Natural killer cell (primary cell): ENCODE measurements at places on chromosomes 5 and 9.

GRCh38 chr5:111765613-111766571, 8.9 kb upstream of the NREP start:
- DNase-seq: no peak

DNA sequence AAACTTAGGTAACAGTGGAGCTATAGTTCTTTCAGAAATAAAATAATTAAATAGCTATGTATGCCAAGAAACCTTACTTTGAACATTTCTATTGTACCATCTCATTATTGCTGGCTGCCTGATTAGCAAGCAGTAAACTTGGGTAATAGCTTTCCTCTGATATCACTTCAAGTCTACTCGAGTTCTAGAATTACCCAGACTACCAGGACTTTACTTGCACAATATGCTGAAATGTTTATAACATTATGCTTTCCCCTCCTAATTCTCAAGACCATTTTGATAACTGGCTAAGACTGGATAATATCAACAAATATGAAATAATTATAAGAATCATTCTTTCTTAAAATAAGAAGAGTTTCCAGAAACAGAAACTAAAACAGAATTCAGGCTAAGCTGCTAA, 512.6 kb downstream of the RAB3C start:
- no peak for DNase-seq

DNA sequence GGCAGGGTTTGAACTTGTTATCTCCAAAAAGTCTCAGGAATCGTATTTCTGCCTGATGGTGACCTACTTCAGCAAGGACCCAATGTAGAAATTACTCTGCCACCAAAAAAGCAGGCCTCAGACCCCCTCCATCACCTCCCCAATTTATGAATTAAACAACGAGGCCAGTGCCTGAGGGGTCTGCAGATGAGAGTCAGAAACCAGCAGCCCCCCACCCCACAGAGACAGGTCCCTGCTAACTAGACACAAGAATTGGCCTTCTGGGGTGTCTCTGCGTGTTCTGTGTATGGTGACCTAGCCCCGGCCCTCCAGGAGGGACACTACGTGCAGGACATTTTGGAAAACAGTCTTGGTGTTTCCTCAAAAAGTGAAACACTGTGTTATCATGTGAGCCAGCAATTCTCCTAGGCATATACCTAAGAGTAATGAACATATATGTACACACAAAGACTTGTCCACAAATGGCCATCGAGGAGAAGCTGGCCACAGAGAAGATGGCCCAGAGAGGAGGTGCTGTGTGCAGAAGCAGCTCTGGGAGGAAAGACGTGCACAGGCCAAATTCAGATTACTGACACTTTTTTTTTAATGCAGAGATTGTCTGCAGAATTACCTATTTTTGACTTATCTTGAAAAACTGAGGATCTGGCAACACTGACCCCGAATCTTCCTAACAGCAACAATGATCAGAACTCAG, 93.8 kb downstream of the ADAMTS2 start:
- DNase-seq: no peak

GRCh38 chr9:98807070-98807813, at the start of gene GALNT12:
Gene GALNT12 (plus strand): TSS chr9:98807670. CDS start chr9:98807699, 29 bp downstream.
- DNase-seq: peak; percentile 76

GRCh38 chr9:124084087-124084486, 72.5 kb downstream of the LHX2 start:
- no peak for DNase-seq

DNA sequence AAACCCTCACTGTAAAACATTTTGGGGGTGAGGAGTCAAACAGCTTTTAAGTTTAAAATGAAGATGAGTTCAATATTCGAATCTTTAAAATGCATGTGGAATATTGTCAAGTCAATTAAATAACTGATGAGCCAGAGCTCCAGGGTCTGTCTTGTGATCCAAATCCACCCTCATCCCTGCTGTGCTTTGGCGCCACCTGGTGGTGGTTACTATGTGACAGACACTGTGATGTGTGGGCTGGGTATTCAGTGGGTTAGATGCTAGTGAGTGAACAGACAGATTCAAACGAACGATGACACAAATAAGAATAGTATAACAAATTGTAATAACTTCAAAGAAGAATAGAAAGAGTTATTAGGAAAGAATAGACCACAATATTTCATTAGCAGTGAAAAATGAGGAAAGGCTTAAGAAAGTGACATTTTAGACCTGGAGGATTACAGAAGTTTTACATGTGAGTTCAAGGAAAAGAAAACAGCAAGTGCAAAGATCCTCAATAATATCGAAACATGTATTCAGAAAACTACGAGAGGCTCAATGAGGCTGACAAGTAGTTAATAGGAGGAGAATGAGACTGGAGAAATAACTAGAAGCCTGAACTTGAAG, 51.4 kb upstream of the CHSY3 start:
- DNase-seq: peak; percentile 33

- DNase-seq: peak; percentile 4
Measured at GRCh38 chr5:108606185-108606584, 141.5 kb upstream of the FER start.

DNA sequence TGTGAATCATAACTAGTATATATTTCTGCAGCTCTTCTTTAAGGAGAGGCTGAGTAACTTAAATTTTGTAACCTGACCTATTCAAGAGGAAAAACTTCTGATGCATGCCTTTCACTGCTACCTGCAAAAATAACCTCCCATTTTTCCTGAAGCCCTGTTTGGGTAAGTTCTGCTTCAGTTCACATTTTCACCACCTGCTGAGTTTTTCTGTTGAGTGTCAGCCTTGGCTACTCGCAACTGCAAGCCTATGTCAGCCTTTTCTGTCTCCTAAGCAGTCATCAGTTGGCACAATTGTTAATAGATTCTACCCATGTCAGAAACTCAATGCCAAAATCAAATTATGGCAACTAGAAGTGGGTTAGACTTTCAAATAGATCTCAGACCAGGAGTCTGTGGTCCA, 8.2 kb upstream of the TNFAIP8 start:
- no peak for DNase-seq

- no peak for DNase-seq
Measured at GRCh38 chr5:10387690-10388089, 34.2 kb downstream of the MARCHF6 start.

- no peak for DNase-seq
Measured at GRCh38 chr5:88952996-88953643, 70.1 kb upstream of the MEF2C start.

DNA sequence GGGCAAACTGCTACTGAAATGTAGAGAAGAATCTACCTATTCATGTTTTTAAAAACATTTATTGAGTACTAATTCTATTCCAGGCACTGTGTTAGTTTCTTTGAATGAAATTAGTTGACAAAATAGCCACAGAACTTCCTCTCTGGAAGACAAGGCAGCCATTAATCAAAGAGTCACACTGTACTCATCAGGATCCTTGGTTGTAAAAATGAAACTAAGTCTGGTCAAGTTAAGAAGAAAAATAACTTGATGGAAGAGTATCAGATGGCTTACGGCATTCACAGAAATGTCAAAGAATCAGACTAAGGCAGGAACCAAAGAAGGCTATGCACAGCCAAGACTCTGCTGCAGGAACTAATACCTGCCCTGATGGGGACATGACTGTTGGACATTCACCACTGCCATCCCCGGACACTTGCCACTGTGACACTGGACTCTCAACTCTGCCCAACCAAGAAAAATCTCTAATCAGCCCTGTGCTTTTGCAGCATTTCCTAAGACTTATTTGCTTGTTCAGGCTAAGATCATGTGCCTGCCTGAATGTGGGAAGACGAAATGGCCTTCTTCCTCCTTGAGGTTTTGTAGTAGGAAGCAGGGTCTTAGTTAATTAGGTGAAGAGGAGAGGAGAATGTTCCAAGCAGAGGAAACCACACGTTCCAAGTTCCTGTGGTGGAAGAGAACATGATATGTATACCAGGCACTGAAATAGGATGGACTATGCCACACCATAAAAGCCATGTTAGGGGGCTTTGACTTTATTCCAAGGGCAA, 23.3 kb upstream of the NDUFB6 start:
- DNase-seq: no peak

DNA sequence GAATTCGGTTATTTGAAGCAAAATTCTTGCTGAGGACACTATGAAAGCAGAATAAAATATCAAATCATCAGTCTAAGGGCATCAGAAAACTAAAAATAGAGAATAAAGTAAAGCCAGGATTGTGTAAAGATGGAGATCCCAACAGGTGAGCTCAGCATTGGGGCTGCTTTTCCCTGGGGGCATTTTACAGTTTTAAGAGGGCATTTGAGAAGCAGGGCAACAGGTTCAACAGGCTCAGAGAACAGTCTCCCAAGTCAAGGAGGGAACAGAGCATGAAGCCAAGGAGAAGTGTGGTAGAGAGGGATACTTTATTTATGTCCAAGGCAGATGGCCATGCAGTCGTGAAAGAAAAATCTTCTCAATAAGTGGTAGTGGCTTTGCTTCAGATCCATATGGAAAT, 145.4 kb downstream of the SYK start:
- DNase-seq: no peak

DNA sequence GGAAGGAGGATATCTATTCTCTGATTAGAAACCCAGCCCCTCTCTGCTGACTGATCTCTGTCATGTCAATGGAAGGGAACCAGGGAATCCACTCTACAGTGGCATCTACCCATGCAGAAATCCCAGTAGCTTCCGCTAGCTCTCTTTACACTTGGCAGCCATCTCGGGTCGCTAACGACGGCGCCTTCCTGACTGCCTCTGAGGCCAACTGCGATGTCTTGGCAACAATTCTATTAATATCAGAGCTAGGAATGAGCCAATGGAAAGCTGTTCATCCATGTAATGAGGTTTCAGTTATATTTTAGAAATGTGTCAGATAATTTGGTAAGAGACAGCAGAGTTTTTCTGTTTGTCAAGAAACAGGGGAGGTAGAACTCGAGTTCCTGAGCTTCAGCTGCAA, 67.6 kb upstream of the ATP10B start:
- DNase-seq: no peak

GRCh38 chr5:101720033-101720432, 576.1 kb downstream of the SLCO4C1 start:
- DNase-seq: no peak

GRCh38 chr5:6736524-6737042, 23.4 kb downstream of the TENT4A start:
- no peak for DNase-seq

DNA sequence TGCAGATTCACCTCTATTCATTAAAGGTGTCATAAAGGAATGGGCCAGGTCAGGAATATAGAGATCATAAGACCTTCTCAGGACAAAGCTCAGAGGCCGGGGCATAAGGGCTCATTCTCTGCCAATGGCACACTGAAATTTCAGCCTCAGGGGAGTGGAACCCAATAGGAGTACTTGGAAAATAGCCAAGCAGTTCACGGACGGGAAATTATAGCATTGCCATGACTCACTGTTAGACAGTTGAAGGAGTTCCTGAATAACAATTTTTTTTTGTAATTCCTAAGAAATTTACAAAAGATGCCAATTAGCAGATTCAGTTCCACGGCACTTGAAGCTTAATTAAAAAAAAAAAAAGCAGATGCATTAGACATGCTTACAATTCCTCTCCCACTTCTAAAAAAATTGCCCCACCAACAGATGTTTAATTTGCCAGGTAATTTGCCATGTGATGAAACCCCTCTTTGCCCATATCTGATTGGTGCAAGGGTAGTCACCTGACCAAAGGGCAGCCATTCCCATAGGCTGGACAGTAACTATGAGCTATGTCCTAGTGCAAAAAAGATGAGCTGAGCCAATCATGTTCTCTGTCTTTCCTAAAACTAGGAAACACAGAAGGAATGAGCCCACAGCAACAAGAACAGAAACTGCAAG, 58.6 kb downstream of the PTCD2 start:
- DNase-seq: no peak

DNA sequence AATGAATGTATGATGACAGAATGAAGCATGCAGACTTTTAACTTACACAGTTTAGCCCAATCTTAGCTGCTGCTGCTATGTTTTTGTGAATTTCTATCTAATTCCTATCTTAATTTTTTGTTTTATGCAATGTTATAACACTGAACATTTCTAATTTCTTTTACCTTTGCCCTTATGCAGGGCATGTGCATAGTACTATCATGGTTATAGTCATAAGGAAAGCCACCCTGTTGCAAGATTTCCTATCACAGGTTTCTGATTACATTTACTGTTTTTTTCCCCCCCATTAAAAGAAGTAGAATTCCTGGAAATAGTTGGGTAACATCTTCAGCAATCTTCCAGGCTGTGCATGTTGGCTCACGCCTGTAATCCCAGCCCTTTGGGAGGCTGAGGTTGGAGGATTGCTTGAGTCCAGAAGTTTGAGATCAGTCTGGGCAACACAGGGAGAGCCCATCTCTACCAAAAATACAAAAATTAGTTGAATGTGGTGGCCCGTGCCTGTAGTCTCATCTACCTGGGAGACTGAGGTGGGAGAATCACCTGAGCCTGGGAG, 164.4 kb downstream of the KDM4C start:
- DNase-seq: no peak

DNA sequence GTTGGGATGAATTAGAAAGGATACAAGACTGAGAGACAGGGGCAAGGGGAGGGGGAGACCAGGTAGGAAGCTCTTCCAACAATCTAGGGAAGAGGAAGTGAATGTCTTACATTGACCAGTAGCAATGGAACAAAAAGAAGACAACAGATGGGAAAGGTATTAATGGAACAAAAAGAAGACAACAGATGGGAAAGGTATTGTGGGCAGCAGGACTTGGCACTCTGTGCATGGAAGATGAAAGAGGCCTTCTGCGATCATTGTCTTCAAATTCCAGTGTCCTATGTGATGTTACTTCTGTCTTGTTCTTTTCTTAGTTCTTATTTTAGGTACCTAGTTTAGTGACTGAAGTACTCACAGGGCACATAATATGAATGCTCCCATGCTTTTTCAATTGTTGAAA, 161.8 kb downstream of the PALM2AKAP2 start:
- DNase-seq: no peak

- peak; percentile 54 for DNase-seq
Measured at GRCh38 chr5:10250806-10251276, 761 bp downstream of the CCT5 start.

- DNase-seq: no peak
Measured at GRCh38 chr5:37886242-37886905, 46.5 kb upstream of the GDNF start.

DNA sequence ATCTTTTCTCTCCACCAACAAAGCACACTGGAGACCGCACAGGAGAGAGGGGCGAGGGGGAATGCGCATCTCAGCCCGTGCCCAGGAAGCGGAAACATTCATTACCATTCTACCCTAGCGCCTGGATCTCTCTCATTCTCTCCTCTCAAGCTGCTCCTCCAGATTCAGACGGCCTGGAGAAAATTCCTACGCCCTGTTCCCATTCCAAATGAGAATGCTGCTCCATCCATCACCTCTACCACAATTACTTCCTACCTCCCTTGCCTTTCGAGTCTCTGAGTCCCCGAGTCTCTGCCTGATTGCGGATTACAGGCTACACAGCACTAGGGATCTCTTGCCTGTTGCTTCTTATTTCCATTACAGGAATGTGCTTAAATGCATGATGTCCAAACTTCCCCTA, 6.7 kb downstream of the DDX31 start:
- no peak for DNase-seq

- DNase-seq: no peak
Measured at GRCh38 chr5:127439644-127440043, 77.8 kb upstream of the PRRC1 start.

DNA sequence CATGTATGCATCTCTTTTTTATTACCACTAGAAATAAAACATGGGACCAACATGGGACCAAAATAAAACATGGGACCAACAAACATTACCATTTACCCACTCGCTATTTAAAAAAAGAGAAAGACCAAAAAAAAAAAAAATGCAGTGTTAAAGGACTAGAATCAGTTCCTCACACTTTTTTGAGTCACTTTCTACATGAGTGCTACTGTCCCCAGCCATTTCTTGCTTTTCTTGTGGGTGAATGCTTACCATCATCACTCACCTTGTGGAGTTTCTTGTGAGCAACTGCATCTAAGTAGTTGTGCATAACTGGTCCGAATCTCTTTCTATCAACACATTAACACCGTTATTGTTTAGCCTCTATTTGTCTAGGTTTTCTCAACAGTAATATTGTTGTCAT, 493.6 kb upstream of the RIOK2 start:
- DNase-seq: no peak
